ENCODE measurements at places on chromosomes 5 and 9.

DNA sequence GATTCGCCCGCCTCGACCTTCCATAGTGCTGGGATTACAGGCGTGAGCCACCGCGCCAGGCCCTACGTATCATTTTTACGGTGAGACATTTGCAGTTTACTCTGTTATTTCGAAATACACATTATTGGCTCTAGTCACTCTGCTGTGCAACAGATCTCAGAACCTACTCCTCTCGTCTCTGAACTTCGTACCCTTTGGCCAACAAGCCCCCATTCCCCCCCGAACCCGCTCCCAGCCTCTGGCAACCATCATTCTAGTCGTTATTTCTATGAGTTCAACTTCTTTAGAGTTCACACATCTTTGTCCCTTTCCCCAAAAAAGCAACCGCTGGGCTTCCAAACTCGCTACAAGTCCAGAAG lies 735 bp downstream of the PTGR1 start:
- DNase-seq = peak; percentile 61

- DNase-seq = peak; percentile 86
Observed at GRCh38 chr5:17217493-17218352, at the start of gene BASP1. TSS of gene BASP1 (plus strand) at chr5:17217631. CDS start at chr5:17275217, 57,586 bp downstream.

DNA sequence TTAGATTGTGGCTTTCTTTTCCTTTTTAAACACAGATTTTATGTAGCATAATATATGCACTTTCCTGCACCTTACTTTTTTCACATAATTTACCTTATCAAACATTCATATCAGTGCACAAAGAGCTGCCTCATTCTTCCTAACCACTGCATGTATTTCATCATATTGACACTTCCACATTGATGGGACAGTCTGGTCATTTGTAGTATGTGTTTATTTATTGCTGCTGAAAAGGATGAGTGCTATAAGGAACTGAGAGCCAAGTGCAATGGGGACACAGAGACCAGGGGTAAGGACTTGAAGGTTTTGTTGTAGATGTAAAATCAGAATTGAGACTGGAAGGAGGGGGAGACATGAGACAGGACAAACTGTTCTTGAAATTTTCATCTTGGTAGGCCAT lies 193.8 kb downstream of the SMARCA2 start:
- DNase-seq = no peak

DNA sequence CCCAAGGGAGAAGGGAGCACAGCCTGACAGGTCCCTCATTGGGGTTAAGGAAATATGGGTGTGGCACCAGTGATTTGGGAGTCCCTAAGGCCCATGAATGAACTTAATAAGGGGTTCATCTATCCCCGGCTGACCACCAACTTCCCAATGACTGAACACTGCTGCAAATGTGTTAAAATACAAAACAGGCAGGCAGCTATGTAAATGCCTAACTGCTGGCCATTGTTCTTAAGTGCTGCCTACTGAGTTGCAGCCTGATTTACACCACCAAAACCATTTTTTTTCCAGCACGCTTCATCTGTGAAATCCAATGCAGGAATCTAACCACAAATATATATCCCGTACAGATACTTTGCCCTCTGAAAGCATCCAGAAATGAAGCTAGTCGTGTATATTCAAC lies 478.5 kb downstream of the PTPRD start:
- no peak for DNase-seq

GRCh38 chr5:112492291-112492690 lies 73.2 kb upstream of the EPB41L4A start:
- no peak for DNase-seq

DNA sequence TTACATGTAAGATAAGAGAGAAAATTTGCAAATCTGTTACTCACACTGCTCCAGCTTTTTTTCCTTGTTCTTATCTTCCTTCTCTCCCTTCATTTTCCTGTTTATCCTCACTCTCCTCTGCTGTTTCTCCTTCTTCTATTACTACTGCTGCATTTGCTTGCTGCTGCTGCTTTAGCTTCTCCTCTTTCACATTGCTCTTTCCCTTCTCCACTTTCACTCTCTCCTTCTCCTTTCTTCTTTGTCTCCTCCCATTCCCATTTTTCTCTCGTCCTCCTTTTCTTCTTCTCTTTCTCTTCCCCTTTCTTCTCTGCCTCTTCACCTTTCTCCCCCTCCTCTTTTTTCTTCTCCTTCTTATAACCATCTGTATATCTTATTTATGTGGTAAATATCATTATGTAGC lies 288.6 kb downstream of the CDH9 start:
- no peak for DNase-seq

- DNase-seq = no peak
Observed at GRCh38 chr5:167821151-167821550, 470.3 kb upstream of the WWC1 start.

DNA sequence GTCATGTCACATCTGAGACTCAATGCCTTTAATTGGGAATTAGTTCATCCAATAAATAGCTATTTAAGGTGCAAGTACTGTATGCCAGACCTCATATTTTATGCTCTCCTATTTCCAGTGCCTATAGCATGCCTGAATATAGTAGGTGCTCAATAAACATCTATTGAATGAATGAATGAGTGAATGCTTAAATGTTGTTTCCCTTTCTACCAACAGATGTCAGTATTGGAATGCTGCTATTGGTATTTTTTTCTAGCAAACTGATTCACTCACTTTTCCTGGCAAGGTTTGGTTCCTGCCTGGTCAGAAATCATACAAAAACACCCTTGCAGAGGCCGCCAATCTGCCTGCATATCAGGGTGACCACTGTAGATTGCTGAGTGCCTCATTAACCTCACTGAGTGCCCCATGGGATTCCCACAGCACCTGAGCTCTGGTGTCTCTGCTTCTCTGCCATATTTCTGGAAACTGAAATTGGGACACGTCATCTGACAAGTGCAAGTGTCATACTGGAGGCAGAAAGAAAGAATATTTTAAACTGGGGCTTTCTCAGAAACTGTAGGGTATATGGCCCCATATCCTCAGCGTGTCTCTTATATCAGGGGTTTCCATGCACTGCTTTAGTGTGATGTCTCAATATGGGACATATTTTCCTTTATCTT lies 359.7 kb downstream of the TRIM32 start:
- DNase-seq = no peak

DNA sequence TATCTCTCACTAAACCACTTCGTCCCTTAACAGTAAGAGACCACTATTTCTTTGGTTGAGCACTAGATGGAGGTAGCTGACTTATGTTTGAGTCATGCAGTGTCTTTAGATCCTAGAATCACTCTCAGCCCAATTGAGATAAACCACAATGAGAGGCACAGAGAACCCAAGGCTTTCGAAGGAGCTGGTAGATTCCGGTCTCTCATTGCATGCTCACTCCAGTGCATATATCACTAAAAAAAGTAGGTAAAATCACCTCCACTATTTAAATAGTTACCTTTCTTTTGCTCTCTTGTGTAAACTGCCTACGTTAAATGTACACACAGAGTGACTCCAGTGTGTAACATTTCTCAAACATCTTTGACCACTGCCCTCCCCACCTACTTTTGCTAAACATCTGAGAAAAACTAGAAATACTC lies 27.6 kb downstream of the ACTL7A start:
- DNase-seq = no peak

DNA sequence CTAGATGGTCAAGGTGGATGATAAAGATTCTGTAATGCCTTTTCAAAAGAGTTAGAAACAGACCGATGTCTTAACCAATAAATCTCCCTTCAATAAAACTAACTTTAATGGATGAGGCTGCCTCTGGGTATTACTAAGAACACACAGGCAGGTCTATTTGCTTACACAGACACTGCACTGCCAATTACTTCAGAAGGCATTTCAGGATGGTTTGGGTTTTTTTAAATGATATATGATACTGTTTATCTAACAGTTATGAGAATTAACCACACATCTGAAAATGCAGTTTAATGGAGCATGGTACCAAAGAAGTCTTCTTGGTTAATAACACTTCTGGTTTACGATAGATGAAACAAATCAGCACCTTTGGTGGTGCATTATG lies 367.9 kb upstream of the GRAMD2B start:
- no peak for DNase-seq

DNA sequence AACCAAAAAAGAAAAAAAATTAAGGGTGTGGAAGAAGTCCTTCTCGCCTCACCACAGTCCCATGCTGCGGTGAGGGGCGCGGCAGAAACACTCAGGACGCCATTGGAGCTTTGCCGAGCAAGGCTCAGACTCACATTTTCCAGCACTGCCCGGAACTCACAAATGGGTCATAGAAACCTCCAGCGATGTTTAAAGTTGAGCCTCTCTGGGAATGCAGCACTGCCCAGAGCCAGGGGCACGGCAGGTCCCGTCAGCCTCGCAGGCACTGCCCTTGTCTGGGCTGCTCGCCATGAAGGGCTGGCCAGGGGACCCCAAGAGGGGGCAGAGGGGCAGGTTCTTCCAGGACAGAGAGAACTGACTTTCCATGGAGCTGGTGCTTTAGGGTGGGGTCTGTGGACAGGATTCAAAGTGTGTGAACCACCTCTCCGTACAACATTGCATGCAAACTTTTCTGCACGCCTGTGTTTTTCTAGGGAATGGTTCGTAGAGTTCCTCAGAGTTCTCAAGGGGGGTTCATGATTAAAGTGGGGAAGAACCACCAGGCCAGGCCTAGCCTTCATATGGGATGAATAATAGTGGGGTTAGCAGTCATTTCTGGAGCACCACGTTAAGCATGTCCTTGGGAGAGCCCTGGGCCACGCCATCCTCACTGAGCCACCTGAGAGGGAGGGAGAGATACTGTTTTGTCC lies 38.4 kb downstream of the PRRX2 start:
- no peak for DNase-seq

GRCh38 chr9:93674580-93675335 lies 98.4 kb downstream of the PHF2 start:
- DNase-seq = no peak

- no peak for DNase-seq
Observed at GRCh38 chr9:89023740-89024139, 32.5 kb downstream of the S1PR3 start.

GRCh38 chr5:17094830-17095229 lies 122.6 kb upstream of the BASP1 start:
- DNase-seq = no peak

Data from retina (tissue), 1 donor.